Neural crest cell (in vitro differentiated cells): ENCODE measurements at places on chromosomes 12 and 14.

DNA sequence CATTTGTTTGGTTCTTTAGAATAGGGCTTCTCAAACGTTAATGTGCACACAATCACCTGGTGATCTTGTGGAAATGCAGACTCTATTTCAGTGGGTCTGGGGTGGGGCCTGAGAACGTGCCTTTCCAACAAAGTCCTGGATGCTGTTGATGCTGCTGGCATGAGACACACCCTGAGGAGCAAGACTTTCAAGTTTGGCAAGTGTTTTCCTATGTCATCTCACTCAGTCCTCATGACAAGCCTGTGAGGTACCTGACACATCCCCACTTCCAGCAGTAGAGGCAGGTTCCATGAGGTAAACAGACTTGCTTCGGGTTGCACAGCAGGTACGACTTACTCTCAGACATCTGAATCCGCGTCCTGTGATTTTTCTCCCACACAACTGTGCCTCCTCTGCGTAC, 147.1 kb downstream of the MYRFL start:
- no peak for DNase-seq

DNA sequence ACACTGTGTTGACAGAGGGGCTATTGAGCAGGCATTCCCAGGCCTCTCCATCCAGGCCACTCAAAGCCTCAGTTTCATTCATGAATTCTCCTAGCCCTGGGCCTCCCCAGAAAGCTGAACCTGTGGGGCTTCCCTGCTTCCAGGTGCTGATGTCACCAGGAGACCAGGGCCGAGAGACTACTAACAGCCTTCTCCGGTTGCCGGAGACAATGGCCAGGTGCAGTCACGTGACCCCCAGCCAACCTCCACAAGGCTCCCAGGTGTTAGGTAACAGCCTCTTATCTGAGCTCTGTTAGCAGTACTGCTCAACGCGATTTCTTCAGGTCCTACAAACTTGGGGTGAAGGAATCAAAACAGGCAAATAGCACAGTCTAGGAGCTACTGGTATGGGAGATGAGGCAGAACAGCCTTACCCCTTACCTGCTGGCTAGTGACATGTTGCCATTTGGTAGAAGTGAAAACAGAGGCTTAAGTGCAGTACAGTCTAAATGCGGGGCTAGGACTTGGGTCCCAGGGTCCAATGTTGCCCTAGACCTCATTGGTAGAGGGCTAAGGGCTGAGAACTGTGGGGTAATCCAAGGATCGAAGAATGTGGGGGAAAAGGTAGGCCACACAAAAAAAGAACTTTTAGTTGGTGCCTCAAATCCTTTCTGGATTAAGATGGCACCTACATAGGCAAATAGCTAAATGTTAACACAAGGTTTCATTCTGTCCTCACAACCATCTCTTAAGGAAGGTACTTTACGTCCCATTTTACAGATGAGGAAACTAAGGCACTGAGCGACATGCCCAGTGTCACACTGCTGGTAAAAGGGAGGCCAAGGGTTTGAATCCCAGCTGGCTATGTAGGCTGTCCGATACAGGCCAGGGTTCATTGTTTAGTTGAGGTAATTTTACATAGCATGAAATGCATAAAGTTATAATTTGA, 3.8 kb downstream of the CCDC88C start:
- DNase-seq: no peak

GRCh38 chr14:91685600-91685999, 46.3 kb downstream of the CATSPERB start:
- DNase-seq: no peak

DNA sequence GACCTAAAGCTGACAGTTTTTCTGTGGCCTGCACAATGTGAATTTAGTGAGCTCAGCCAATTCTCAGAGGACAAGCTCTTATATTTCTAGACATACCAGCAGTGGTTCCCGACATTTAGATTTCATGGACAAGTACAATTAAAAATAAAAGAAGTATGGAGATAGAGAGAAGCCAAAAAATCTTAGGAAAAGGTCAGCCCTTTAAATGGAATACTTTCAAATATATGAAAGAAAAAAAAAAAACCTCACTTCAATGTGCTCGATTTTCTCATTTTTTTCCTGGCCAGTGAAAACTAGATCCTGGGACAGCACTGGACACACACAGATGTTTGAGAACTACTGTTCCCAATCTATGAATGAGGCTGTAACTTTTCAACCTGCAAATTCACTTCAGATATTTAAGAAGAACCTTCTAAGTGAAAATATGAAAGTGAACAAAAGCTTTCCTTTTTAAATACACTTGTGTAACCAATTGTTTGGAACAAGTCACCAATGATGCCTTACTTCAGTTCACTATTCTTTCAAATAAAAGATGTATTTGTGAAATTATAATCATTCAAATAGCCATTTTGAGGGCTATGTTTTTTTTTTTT, 109.4 kb downstream of the SLC38A1 start:
- no peak for DNase-seq

DNA sequence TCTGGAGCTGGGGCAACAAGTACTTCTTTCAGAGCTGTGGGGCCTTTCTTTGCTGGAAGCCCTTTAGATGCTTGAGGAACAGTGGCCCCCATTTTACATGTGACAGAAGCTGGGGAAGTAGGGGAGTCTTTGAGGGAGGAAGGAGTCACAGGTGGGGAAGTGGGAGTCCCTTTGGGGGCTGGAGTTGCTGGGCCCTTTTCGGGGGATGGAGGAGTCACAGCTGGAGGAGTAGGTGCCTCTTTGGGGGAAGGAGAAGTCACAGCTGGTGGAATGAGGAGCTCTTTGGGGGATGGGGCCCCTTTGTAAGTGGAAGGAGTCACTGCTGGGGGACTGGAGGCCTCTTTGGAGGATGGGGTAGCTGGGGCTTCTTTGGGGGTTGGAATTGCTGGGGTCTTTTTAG, 8.6 kb downstream of the NACA start:
- no peak for DNase-seq

DNA sequence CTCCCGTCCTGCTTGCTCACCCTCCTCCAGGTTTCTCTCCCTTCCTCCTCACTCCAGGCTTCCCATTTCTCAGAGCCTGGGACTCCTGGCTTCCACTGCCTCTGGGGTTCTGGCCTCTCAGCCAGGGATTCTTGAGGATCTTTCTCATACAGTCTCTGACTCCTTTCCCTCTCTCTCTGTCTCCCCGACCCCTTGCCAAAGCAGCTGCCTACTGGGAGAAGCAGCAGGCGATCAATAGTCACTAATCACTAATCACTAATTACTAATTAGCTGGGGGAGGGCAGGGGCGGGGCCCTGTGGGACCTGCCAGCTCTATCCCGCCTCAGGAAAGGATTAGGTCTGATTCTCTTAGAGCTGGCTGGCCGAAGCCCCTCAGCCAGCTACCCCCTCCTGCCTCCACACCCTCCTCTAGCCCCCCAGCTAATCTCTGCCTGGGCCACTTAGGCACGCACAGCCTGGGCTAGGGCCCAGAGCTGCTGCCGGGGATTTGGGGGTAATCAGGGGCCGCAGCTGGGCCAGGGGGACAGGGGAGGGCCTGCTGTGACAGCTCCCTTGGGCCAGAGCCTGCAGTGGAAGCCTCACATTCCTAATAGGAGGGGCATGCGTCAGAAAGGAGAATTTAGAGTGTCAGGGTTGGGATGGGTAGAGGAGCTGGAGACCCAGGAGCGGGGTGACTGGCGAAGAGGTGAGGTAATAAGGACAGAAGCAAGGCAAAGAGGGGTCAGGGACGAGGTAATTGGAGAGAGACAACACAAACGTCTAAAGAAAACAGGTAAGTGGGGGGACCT, 2.8 kb downstream of the NXPH4 start:
- no peak for DNase-seq

- DNase-seq: no peak
Observed at GRCh38 chr12:21771311-21771710, 3.2 kb downstream of the KCNJ8 start.

- no peak for DNase-seq
Observed at GRCh38 chr12:104297477-104298113, 5.9 kb upstream of the EID3 start.

DNA sequence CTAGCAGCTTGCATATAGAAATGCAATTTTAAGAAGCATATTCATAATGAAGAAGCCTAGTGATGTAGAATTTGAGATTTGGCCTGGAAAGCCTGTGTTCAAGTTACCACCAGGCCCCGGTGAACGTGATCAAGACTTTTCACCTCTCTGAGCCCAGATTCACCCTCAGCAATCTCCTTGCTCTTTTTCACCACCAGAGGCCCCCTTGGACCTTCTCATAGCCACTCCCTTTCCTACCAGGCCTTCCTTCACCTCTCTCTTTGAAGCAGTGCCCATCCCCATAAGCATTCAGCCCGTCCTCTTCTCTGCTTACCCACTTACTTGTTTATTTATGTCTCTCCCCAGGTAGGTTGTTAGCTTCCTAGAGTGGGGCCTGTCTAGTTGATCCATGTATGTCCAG, 1280.9 kb downstream of the AACS start:
- DNase-seq: no peak

- peak; percentile 9 for DNase-seq
Observed at GRCh38 chr12:12008232-12008850, 62.4 kb upstream of the BCL2L14 start.

DNA sequence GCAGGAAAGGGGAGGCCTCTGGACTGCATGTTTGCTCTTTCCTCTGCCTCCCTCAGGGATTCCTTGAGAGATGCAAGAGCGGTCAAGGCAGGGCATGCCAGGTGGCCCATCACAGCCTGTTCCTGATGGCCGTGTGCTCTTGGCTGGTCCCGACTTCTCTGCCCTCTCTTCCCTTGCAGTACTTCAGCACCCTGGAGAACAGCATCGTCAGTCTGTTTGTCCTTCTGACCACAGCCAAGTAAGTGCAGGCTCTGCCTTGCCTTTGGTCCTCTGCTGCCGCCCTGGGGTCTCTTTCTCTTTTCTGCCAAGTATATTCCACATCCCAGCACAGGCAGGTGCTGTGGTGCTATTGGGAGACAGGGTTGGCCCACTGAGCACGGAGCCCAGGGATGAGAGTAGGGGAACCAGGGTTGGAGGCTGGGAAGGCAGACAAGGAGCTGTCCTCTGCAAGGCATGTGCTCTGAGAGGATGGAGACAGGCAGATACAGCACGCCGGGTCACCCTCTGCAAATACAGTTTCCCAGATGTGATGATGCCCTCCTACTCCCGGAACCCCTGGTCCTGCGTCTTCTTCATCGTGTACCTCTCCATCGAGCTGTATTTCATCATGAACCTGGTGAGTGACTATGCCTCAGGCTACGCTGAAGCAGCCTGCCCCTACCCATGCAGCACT, 51.9 kb downstream of the TPCN1 start:
- DNase-seq: no peak

DNA sequence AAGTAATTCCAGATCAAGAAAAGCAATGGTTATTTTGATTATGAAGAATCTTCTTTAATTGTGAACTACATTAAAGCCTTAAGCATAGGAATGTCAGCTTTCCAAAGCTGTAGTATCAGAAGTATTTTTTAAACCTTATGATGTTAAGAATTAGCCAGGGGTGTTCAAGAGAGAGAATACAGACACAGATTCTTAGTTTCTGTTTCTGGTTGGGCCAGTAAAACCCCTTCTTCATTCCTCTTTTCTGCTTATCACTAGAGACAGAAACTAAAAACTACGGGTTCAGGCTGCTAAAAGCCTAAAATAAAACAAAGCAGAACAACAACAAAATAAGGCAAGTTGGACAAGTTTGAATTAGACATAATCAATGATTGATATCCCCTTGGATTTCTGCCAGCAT, 38.2 kb downstream of the IFT43 start:
- DNase-seq: no peak

- no peak for DNase-seq
Observed at GRCh38 chr12:4506870-4507269, 31.8 kb upstream of the RAD51AP1 start.

GRCh38 chr12:69534389-69534822, 50.9 kb upstream of the CCT2 start:
- DNase-seq: peak; percentile 26

DNA sequence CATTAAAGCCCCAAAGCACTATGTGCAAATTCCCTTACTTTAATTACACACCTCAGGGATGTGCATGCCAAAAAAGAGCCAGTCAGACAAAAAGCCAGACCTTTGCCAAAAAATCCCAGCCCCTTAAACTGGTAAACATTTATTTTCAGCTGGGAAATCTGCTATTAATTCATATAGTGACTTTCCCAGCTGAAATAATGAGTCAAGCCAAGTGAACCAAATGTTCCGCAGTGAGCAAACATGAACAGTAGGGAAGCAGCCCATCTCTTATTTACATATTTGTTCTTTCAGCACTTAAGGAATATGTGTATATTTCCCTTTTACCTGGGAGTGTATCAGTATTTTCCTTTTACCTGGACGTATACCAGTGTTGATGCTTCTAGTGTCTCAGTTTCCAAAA, 44.0 kb upstream of the OTX2 start:
- no peak for DNase-seq

- DNase-seq: no peak
Observed at GRCh38 chr12:79056775-79057174, 192.2 kb downstream of the SYT1 start.

- DNase-seq: no peak
Observed at GRCh38 chr14:90647473-90648005, 168.7 kb downstream of the TTC7B start.
